ENCODE measurements at places on chromosomes 5 and 9. TPM values are rescaled to one million over a fixed set of nuclear protein-coding genes. Genes with fewer than 3 reads are reported as not detected.

The PCDHB14 gene
- total RNA-seq = 0.42 TPM

The MSMP gene
- total RNA-seq = not detected

The TJP2 gene
- 40.9 TPM for total RNA-seq

The PCDHGC5 gene
- 1.1 TPM for total RNA-seq
